ENCODE measurements at places on chromosomes 5 and 9. TPM values are rescaled to one million over a fixed set of nuclear protein-coding genes. Genes with fewer than 3 reads are reported as not detected.

The SDHA gene
- total RNA-seq = 99.4 TPM

The OXCT1 gene
- total RNA-seq = 2.6 TPM

The DNM1 gene
- total RNA-seq = 101 TPM

The CATSPER3 gene
- 0.42 TPM for total RNA-seq

The BICD2 gene
- 36.8 TPM for total RNA-seq

The DOLPP1 gene
- 16.6 TPM for total RNA-seq
